Stomach (tissue), 19 donors: ENCODE measurements at places on chromosomes 6 and 20. TPM values are rescaled to one million over a fixed set of nuclear protein-coding genes. Genes with fewer than 3 reads are reported as not detected.

Gene CST7
- 4.5 TPM for total RNA-seq

Gene NDUFAF5
- total RNA-seq = 2.3 TPM

Gene SNPH
- total RNA-seq = 1.8 TPM

Gene C20orf202
- total RNA-seq = not detected

Gene SYCP2L
- total RNA-seq = 2.6 TPM

Gene MOXD1
- total RNA-seq = 16.2 TPM

Gene MTFR2
- not detected for total RNA-seq

Gene GPR6
- not detected for total RNA-seq

Gene ZSCAN31
- total RNA-seq = 13.4 TPM

Gene RIMS4
- 2.2 TPM for total RNA-seq

DNA sequence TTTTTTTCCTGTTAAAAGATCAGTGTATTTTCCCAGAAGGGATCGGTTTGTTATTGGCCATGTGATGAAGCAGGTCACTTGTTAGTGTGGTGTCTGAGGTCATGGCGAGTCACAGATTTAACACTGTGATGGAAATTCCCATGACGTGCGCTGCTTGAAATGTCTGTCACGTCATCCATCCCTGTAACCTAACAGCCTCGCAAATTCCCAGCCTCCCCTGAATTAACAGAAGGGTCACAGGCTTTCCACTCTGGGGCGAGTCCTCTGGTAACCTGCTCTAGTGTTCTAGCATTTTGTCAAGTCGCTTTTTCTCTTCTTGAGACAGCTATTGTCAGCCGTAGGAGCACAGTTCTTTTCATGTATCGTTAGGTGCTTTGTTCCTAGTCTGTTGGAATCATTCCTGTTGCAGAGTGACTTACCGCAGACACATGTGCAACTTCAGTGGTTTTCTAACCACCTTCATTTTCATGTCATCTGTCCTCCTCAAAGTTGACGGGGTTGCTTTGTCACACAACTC lies 137.2 kb downstream of the MAP3K4 start:
- H3K27me3 ChIP-seq = no peaks in the 10 kb centered on the region
- no peaks in the 10 kb centered on the region for H3K36me3 ChIP-seq
- DNase-seq = no peak
- H3K27ac ChIP-seq = no peak overlapping the region
- no peaks in the 10 kb centered on the region for H3K4me1 ChIP-seq

DNA sequence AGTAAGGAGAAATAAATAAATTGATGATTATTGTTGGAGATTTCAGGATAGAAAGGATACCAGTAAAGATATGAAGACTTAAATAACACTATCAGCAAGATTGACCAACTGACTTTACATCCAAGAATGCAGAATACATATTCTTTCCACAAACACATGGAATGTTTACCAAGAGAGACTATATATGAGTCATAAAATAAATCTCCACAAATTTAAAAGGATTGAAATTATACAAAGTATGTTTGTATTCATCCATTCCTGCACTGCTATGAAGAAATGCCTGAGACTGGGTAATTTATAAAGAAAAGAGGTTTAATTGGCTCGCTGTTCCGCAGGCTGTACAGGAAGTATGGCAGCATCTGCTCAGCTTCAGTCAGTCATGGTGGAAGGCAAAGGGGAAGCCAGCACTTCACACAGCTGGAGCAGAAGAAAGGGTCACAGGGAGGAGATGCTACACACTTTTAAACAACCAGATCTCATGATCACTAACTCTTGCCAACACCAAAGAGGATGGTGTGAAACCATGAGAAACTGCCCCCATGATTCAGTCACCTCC lies 56.7 kb upstream of the TNFRSF21 start:
- H3K27ac ChIP-seq = no peak overlapping the region
- no peaks in the 10 kb centered on the region for H3K27me3 ChIP-seq
- H3K4me1 ChIP-seq = no peaks in the 10 kb centered on the region

DNA sequence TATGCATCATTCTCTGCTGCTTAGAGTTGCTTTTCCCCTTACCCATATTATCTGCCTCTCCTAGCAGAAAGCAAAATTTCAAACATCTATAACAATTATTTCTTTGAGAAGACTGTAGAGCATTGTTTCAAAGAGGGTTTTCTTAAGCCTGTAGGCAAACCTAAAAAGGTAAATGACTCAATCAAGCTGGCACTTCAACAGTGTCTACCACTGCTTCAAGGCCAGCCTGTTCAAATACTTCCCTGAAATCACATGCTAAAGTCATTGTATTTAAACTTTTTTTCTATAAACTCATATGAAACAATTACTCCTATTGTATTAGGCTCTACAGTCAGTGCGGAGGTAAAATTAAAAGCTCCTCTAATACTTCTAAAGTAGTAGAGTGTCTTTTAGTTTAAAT lies 87.1 kb downstream of the OGFRL1 start:
- DNase-seq = no peak
- H3K4me1 ChIP-seq = peaks cover 19% of the 10 kb centered on the region
- H3K27ac ChIP-seq = peak overlapping the region; percentile 33
- no peaks in the 10 kb centered on the region for H3K36me3 ChIP-seq
- no peak overlapping the region for H3K4me3 ChIP-seq

- no peak for DNase-seq
- H3K27ac ChIP-seq = no peak overlapping the region
- no peaks in the 10 kb centered on the region for H3K4me1 ChIP-seq
- no peaks in the 10 kb centered on the region for H3K27me3 ChIP-seq
- no peak overlapping the region for H3K4me3 ChIP-seq
These were observed 460.2 kb upstream of the BTBD3 start for GRCh38 chr20:11457488-11457887.

- H3K4me3 ChIP-seq = no peak overlapping the region
- H3K27ac ChIP-seq = peak overlapping the region; percentile 63
- H3K36me3 ChIP-seq = peaks cover 33% of the 10 kb centered on the region
- no peaks in the 10 kb centered on the region for H3K27me3 ChIP-seq
These were observed 20.5 kb upstream of the PYGB start for GRCh38 chr20:25227317-25227831.
